A549 (cell line): ENCODE measurements at places on chromosomes 1 and 21. TPM values are rescaled to one million over a fixed set of nuclear protein-coding genes. Genes with fewer than 3 reads are reported as not detected.

Gene PACC1
- 11.8 to 12.5 TPM (median 11.9 TPM) in 3 replicates for polyA plus RNA-seq

Gene SARS1
- 98.0 to 106 TPM (median 103 TPM) in 3 replicates for polyA plus RNA-seq

Gene RHBDL2
- 3.4 to 3.7 TPM (median 3.6 TPM) in 3 replicates for polyA plus RNA-seq

Gene PTPN22
- not detected in 3 replicates for polyA plus RNA-seq

DNA sequence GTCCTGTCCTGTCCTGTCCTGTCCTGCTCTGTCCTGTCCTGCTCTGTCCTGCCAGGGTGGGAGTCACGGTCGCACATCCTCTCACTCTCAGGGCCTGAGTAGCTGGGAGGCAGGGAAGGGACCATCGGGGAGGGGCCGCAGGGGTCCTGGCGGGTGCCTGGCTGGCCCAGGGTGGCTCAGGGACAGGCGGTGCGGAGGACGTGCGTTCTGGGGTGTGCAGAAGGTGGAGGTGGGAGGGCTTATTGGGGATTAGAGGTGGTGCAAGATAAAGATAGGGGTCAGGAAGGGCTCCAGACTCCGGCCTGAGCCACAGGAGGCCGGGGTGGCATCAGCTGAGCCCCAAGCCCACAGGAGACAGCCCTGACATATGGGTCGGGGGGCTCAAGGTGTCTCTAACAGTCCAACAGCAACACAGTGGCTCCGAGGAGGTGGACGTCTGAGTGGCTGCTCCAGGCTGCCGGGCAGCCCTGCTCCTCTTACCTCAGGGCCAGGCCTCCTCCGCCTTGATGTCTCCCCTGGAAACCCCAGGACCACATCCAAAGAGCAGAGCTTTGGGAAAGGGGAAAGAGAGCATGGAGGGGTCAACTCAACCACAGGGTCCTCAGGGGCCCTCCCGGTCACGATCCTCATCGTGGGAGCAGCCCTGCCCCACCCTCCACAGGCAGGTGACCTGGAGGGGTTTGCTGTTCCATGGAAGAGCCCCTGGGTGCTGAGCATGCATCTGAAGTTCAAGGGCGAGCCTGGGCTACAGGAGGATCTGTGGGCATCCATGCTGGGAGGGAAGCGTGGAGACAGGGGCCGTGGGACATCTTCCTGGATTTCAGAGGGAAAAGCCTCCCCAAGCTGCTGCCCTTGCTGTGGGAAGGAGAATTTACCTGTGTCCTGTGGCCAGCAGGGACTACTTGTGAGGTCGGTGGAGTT lies 39.6 kb upstream of the ADARB1 start:
- no peak for DNase-seq

GRCh38 chr1:187374082-187374481 lies 545.3 kb downstream of the PLA2G4A start:
- DNase-seq = no peak

GRCh38 chr1:159867664-159868026 lies 5.2 kb upstream of the VSIG8 start:
- DNase-seq = no peak

DNA sequence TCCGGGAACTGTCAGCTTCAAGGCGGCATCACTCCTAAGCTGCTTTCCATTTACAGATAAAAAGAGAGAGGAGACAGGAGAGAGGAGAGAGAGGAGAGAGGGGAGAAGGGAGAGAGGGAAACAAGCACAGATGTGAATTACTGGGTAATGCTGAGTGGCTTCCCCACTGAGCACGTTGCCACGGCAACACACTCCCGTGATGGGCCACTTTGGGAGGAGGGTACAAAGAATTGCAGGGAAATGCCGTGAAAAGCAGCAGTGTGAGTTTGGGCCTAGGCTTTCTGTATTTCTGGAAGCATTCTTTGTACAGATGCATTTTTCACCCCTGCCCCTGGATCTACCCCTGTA lies 128.0 kb upstream of the IRF2BP2 start:
- DNase-seq = no peak

- no peak for DNase-seq
These were observed 127.0 kb downstream of the PLPP3 start for GRCh38 chr1:56452027-56453011.

- DNase-seq = no peak
These were observed 28.3 kb upstream of the LY9 start for GRCh38 chr1:160767395-160768294.
